ENCODE measurements at places on chromosomes 7 and 10. TPM values are rescaled to one million over a fixed set of nuclear protein-coding genes. Genes with fewer than 3 reads are reported as not detected.

DNA sequence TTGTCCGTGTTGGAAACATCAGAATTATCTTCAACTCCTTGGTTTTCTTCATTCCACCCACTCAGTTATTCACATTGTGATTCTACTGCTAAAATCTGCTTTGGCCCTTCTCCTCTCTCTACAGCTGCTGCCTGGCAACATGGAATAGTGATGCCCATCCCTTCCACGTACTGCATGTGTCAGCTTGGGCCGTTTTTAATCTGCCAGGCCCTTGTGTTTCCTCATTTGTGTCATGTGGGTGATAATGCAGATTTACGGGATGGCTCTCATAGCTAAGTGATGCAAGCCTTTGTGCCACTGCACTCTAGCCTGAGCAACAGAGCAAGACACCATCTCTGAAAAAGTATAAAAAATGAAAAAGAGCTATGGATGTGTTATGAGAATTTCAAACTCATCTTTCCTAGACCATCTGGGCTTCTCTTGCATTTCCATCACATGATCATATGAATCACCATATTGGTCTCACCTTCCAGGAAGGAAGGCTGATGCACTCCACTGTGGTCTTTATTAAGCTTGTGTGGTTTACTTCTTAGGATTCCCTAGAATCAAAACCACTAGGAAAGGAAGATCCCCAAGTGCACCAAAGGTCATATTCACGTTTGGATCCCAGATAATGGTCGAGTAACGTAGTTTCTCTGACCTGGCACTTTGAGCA is 20.6 kb upstream of the CELF2 start:
- no peaks in the 10 kb centered on the region for H3K4me1 ChIP-seq
- H3K27me3 ChIP-seq: no peaks in the 10 kb centered on the region
- no peaks in the 10 kb centered on the region for H3K36me3 ChIP-seq
- no peak overlapping the region for H3K4me3 ChIP-seq
- no peak for DNase-seq

DNA sequence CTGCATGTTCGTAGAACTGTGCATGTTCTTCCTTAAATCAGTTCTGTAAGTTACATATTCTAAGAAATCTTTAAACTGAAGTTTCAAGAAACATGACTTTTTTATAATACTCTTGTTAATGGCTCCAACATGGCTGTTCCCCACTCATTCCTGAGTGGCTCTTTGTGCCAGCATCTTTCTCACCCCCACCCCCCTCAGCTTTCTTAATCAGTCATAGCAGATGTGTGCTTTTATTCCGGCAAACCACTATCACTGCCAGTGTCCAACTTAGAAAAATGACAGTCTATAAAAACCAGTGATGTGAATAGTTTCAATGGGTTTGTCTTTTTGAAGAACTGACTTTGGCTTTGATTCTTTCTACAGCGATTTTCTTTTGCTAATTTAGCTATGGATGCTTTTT is 37.6 kb downstream of the PITRM1 start:
- H3K27ac ChIP-seq: no peak overlapping the region
- no peak for DNase-seq
- no peaks in the 10 kb centered on the region for H3K27me3 ChIP-seq

- no peaks in the 10 kb centered on the region for H3K36me3 ChIP-seq
- no peak overlapping the region for H3K27ac ChIP-seq
- no peak overlapping the region for H3K4me3 ChIP-seq
- DNase-seq: no peak
- H3K4me1 ChIP-seq: no peaks in the 10 kb centered on the region
- no peaks in the 10 kb centered on the region for H3K27me3 ChIP-seq
Measured at GRCh38 chr10:53479365-53479764, 706.8 kb upstream of the MBL2 start.

DNA sequence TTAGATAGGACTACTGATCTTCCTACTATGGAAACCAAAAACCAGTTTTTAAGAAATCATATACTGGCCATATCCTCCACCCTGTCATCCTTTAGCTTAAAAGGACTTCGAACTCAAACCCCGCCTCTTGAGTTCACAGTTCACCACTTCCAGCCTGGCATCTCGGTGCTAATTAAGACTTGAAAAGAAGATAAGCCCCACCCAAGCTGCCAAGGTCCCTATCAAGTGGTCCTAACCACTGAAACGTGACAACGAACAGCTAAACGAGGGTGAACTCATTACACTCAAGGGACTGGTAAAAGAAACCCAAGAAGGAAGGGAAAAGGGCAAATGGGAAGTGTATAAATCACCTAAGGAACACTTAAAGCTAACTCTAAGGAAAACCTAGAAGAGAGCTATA is 16.1 kb downstream of the COL17A1 start:
- H3K4me3 ChIP-seq: no peak overlapping the region
- no peaks in the 10 kb centered on the region for H3K36me3 ChIP-seq
- no peaks in the 10 kb centered on the region for H3K4me1 ChIP-seq
- no peak for DNase-seq

DNA sequence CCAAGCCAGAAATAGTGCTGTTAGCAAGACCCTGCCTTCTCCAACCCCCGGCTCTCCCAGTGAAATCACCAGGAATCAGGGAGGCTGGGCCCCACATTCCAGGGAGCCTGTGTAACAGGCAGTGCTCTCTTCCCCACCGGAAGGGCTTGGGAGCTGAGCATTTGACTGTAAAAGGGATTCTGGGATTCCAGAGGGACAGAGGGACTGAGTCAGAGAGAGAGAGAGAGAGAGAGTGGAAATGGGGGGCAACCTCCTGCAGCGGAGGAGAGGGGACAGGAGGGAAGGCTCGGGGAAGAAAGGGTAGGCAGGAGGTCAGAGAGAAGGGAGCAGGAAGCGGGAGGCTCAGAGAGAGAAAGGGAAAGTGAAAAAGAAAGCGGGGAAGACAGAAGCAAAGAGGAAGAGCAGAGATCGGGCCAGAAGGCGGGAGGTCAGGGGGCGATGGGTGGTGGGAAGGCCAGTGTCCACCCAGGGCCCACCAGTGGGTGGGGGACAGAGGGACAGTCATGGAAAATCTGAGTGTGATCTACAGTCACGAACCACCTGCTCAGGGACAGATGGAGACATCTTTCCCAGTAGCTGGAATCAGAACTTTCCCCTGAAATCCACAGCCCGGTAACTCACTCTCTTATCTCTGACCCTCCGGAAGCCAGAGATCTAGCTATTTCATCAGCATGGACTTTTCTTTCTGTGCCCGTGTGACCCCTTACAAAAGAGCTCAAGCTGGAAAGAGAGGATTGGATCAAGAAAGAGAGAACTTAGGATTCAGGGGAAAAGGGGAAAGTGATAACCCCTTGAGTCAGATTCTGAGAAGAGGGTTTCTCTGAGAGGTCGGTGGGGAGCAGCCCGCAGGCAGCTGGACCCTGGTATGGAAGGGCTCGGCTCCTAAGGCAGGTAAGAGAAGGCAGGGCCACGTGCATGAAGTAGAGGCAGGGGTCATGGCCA is 4.6 kb upstream of the SERPINE1 start:
- DNase-seq: peak; percentile 63
- no peaks in the 10 kb centered on the region for H3K27me3 ChIP-seq
- peak overlapping the region; percentile 46 for H3K4me3 ChIP-seq

DNA sequence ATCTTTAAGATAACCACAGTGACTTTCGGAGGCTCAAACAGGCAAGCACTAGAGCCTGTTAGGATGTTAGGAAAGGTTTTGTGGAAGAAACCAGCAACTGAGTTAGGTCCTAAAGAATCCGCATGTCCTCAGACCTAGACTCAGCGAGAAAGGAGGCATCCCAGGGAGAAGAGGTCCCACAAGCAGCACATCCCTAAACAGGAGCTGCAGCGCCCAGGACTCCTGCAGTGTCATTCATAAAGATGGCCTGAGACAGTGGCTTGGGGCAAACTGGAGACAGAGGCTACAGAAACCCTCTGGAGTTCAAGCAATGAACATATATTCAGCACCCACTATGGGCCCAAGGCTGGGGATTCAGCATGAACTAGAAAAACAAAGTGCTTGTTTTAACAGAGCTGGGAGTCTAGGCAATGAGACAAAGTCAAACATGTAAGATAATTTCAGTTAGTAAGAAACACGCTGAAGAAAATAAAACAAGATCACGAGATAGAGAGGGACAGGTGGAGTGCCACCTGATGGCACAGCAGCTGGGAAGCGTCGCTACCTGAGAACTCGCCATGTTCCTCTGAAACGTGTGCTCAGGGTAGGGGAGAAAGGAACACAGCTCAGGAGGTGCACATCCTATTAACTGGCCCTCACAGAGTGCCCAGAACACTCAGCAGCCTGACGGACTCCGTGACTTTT is 48.1 kb downstream of the PARD3 start:
- H3K27ac ChIP-seq: no peak overlapping the region
- no peak for DNase-seq
- H3K4me3 ChIP-seq: no peak overlapping the region
- peaks cover 16% of the 10 kb centered on the region for H3K4me1 ChIP-seq
- H3K36me3 ChIP-seq: no peaks in the 10 kb centered on the region

DNA sequence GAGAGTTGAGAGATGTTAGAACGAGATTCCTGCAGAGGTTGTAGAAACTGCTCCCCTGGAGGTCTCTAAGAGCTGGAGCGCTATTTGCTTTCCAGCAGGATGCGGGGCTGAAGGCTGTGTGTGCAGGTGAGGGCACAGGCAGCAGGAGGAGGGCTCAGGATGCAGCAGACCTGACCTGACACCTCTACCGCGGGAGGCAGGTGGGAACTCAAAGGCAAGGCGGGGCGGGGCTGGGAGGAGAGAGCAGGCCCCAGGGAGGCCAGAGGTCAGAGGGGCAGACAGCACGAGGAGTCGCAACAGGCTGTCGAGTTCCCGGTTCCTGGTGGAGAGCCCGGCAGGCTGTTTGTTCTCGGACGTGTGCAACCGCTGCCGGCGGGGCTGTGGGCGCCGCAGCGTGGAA is 7.9 kb upstream of the CRTAC1 start:
- H3K4me3 ChIP-seq: no peak overlapping the region
- H3K27me3 ChIP-seq: peaks cover 51% of the 10 kb centered on the region
- no peak overlapping the region for H3K27ac ChIP-seq
- H3K36me3 ChIP-seq: no peaks in the 10 kb centered on the region

- H3K36me3 ChIP-seq: no peaks in the 10 kb centered on the region
- no peak overlapping the region for H3K4me3 ChIP-seq
- H3K27me3 ChIP-seq: peaks cover 67% of the 10 kb centered on the region
- H3K27ac ChIP-seq: no peak overlapping the region
Measured at GRCh38 chr10:120806081-120806480, 45.1 kb upstream of the WDR11 start.

DNA sequence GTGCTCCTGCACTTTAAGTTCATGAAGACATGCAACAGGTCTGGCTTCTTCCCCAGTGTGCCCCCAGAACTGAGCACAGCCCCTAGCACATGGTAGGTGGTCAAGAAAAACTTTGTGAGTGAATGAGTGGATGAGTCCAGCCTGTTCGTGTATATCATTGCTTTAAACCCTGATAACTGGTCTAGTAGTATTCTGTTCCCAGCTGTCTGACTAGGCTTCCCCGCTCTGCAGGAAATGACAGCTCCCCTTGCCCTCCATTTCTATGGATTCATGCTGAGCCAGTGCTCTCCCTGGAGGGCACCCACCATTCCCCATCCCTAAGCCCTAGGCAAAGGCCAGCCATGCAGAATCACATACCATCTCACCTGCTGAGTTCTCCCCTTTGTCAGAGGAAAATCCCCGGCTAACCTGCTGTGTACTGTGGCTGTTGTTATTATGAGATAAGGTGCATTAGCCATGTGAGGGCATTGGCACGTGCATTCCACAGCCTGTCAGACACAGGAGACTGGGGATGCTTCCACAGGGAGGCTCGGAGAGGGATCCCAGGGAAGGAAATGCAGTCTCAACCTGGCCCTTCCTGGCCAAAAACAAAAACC is 698.9 kb downstream of the GRID1 start:
- no peak overlapping the region for H3K4me3 ChIP-seq
- DNase-seq: no peak
- H3K27ac ChIP-seq: no peak overlapping the region
- no peaks in the 10 kb centered on the region for H3K27me3 ChIP-seq
- H3K36me3 ChIP-seq: no peaks in the 10 kb centered on the region
- no peaks in the 10 kb centered on the region for H3K4me1 ChIP-seq

- peaks cover 19% of the 10 kb centered on the region for H3K4me1 ChIP-seq
- H3K27ac ChIP-seq: no peak overlapping the region
Measured at GRCh38 chr10:33363106-33363505, 28.6 kb upstream of the NRP1 start.

GRCh38 chr10:59099481-59099880 is 77.0 kb upstream of the PHYHIPL start:
- H3K27ac ChIP-seq: no peak overlapping the region
- H3K36me3 ChIP-seq: no peaks in the 10 kb centered on the region
- no peaks in the 10 kb centered on the region for H3K27me3 ChIP-seq
- H3K4me1 ChIP-seq: no peaks in the 10 kb centered on the region
- no peak for DNase-seq

- DNase-seq: no peak
- H3K27ac ChIP-seq: no peak overlapping the region
- H3K4me3 ChIP-seq: no peak overlapping the region
- H3K4me1 ChIP-seq: no peaks in the 10 kb centered on the region
- no peaks in the 10 kb centered on the region for H3K36me3 ChIP-seq
Measured at GRCh38 chr7:51601461-51601860, 284.9 kb upstream of the COBL start.

DNA sequence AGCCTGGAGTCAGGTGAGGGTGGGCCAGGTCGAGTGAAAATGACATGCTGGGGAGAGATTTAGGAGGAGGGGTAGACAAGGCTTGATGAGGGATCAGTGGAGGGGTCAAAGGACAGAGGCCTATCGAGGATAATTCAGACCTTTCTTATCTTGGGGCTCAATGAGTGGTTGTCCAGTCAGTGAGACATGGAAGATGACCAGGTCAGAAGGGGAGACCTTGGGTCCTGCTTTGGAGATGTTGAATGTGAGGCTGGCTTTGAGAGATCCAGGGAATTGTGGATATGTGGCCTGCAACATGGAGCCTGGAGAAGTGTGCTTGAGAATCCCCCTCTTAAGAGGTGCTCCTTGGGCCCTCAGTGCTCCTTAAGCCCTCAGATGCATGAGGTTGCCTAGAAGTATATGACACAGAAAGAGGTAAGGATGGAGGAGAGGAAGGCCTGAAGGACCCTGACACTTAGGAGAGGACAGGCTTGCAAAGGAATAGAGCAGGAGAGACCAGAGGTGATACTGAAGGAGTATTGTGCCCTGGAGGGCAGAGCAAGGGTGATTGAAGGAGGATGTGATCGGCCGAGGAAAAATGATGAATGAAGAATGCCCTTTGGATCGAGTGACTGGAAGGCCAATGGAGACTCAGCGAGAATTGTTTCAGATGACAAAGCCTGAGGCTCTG is 129.8 kb upstream of the GPR26 start:
- H3K4me1 ChIP-seq: no peaks in the 10 kb centered on the region
- no peak overlapping the region for H3K4me3 ChIP-seq
- no peak overlapping the region for H3K27ac ChIP-seq
- DNase-seq: no peak

The MKI67 gene
- total RNA-seq: 202 TPM

The PTPRE gene
- total RNA-seq: 12.3 TPM

The ZPBP gene
- not detected for total RNA-seq

The TACC2 gene
- 38.6 TPM for total RNA-seq

The FAM171A1 gene
- total RNA-seq: 32.5 TPM

The SLC39A12 gene
- not detected for total RNA-seq

The OR9A2 gene
- total RNA-seq: not detected

The CDHR3 gene
- 5.5 TPM for total RNA-seq

The GIMAP6 gene
- 0.12 TPM for total RNA-seq

The PODXL gene
- 37.5 TPM for total RNA-seq

The ARHGAP22 gene
- 9.9 TPM for total RNA-seq

The SAMD9L gene
- total RNA-seq: 0.15 TPM
